NCI-H1048 (cell line): ENCODE measurements at places on chromosomes 4 and X.
A peak's percentile ranks its signal among the peaks of the same experiment; 100 is the strongest.

GRCh38 chrX:117325706-117326105 lies 790.9 kb downstream of the KLHL13 start:
- DNase-seq = no peak

DNA sequence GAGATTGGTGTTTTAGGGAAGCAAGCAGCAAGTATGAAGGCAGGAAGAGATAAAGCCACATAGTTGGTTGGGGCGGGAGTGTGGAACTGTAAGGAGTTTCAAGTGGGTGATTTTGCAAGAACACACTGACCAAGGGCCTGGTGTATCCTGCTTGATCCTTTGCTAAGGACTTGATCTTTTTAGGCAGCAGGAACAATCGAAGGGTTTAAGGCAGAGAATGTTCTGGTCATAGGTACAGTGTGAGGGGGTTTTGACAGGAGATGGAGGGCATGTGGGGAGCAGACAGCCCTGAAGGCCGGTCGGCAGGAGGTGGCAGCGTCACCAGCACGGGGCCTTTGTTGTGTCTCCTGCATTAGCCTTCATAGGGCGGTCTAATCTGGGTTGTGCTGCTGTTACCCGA lies 54.7 kb downstream of the FAM193A start:
- no peak for DNase-seq

DNA sequence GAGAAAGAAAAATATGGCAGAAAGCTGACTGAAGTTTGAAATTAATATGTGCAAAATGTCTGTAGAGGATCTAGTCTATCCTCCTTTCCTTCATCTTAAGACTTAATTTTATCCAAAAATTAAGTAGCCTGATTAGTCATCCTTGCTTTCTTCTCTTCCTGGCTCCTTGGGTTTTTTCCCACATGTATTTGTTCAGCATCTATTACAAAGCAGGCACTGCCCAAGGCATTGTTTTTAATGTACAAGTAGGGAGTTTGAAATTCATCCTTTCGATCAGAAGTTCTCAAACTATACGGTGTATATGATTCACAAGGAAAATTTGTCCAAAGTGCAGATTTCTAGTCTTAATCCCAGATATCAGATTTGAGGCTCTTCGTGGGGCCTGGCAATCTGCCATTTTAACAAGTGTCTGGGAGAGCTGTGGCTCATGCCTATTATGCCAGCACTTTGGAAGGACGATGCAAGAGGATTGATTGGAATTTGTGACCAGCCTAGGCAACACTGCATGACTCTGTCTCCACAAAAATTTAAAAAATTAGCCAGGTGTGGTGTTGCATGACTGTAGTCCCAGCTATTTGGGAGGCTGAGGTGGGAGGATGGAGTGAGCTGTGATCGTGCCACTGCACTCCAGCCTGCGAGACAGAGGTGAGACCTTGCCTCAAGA lies 19.4 kb upstream of the YTHDC1 start:
- DNase-seq = no peak

GRCh38 chrX:37076983-37077382 lies 68.8 kb downstream of the FAM47C start:
- DNase-seq = no peak

GRCh38 chr4:35884714-35885480 lies 359.4 kb downstream of the ARAP2 start:
- DNase-seq = no peak

GRCh38 chr4:127832585-127832984 lies 48.1 kb upstream of the PLK4 start:
- DNase-seq = no peak

DNA sequence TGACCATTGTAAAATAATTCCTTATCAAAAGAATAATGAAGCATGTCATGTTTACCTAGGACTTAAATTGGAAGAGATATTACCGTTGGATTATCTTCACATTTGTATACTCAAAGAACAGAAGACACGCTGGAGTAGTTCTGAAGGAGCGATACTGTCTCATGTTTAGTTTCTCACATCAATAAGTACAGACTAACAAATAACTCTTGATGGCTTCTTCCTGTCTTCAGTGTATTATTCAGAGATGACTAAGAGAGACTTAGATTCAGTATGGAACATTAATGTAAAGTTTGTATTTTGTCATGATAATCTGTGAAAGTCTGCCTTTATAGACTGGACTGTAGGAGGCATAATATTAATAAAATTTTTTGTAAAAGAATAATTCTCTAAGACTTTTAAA lies 72.7 kb downstream of the SPRY1 start:
- no peak for DNase-seq

DNA sequence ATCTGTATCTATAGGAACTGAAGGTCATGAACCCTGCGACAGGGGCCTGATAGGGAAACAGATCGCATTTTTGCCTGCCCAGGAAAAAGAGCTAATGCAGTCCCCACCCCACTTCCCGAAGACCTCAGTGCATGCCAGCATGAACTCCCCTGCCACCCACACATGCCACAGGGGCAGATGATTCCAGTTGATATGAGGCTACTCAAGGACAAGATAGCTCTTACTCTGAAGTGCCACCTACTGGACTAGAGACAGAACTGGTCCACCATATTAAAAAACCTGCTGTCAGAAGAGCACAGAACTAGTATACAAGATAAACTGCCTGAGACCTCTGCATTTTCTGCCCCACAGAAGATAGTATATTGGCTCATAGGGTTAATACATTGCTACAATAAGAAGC lies 68.0 kb downstream of the YIPF7 start:
- no peak for DNase-seq

DNA sequence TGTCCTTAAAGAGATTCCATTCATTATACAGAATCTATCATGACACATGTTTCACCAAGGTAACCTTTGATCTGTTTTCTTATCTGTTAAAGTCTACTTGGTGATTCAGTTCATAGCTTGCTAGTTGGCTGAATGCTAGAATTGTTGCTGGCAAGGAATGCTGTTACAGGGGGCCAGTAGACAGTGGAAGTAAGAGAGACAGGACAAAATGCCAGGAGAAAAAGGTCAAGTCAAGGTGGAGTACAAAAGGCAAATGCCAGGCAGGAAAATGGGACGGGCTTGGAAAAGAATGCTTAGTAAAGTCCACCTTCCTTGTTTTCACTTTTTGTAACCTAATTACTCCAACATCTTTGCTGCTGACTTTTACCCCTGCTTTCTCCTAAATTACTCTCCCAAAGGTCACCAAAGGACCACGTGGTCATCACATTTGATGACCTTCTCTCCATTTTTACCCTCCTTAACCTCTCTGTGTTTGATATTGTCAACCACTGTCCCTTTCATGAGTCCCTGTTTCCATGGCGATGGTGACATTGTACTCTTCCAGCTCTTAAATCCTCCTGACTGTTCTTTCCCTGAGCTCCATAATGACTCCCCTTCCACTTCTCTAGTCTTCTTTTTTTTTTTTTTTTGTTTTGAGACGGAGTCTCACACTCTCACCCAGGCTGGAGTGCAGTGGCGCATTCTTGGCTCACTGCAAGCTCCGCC lies 24.5 kb upstream of the TAPT1 start:
- no peak for DNase-seq

GRCh38 chr4:1410491-1411325 lies 4.5 kb upstream of the NKX1-1 start:
- no peak for DNase-seq

GRCh38 chr4:115515366-115515765 lies 401.9 kb upstream of the NDST4 start:
- no peak for DNase-seq

DNA sequence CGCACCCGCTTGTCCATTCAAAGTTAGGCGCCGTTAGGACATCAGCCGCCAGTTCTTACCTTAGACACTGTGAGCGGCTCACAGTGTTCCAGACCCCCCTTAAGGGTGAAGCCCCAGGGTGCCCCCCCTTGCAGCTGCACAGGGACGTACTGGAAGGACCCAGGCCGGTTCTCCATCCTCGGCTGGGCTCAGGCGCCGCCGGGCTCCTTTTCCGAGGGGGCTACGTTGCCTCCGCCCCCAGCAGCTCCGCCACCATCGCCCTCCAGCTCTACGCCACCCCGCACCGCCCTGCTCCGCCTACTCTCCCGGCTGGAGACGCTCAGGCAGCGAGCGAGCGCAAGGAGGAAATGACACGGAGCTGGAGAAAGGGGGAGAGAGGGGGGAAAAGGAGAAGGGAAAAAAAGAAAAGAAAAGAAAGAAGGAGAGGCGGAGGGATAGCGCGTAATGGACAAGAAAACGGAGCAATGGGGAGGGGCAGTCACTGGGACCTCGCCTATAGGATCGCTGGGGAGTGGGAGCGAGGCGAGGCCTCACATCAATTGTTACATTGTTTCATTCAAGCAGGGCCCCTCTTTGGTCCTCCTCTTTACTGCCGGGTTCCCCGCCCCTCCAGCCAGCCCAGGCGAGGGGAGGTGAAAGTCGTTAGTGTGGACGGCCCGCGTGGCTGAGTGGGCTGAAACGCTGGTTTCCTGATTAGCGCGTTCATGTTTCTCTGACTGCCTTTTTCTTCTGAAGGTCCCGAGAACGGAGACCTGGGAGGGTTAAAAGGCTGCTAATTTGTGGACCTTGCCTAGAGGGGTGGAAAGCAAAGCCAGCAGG lies at the start of gene SHROOM4:
Gene SHROOM4 (minus strand): TSS at position 352 of the 819 bp plus-strand sequence. CDS start 176 bp downstream, at position 176.
- DNase-seq = no peak

- no peak for DNase-seq
These were observed 42.7 kb downstream of the LONRF3 start for GRCh38 chrX:119017077-119017476.

- no peak for DNase-seq
These were observed 329.4 kb upstream of the PCDH18 start for GRCh38 chr4:137861682-137862081.

DNA sequence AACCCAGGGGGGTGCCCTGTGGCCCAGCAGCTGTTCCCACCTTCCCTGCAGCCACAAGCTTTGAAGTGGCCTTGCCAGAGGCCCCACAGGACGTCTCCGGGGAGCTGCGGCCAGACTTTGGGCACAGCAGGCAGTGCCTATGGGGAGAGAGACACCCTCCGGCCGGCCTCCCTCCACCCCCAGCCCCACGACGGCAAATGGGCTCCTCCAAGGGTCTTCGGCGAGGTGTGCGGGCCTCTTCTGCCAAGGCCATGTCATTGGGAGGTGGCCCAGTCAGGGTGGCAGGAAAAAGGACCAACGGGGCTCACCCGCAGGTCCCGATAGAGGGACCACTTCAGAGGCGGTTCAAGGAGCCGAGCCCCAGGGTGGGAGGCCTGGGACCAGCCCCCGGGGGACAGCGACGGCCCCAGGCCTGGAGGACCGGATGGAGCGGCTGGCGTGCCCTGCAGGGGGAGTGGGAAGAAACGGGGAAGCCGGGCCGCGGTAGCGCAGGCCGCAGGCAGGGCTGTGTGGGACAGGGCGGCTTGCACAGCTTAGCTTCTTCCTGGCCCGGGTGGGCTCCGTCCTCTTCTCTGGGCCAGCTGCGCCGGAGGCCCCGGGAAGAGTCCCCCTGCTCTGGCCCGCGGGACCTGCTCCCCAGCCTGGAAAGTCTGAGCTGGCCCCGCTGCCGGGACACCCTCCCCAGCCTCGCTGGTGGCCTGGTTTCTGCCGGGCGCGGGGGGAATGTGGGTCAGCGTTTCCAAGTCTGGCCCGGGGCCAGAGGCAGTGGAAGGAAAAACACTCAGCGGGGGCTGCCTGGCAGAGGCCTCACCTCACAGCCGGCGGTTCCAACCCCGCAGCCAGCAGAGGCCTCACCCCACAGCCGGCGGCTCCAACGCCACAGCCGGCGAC lies 21.9 kb upstream of the SPON2 start:
- no peak for DNase-seq

GRCh38 chr4:144342949-144343760 lies 202.6 kb upstream of the GYPA start:
- no peak for DNase-seq

DNA sequence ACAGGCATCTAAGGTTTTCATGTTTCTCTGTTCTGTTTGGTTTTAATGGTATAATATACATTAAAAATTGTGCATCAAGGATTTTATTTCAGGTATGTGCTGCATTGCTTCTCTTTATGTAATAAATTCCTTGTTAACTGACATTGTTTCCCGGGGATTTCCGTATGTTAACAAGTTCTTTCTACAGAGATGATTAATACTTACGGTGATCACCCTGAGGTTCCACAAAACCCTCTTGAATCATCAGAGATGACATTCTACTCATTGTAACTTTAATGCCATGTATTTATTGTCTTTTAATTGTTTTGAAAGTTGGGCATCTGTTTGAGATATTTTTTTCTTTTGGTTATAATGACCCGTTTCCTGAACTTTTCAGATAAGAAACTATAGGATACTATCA lies 37.5 kb downstream of the ARHGAP10 start:
- DNase-seq = no peak

- DNase-seq = no peak
These were observed 24.2 kb downstream of the MID2 start for GRCh38 chrX:107849747-107850421.

DNA sequence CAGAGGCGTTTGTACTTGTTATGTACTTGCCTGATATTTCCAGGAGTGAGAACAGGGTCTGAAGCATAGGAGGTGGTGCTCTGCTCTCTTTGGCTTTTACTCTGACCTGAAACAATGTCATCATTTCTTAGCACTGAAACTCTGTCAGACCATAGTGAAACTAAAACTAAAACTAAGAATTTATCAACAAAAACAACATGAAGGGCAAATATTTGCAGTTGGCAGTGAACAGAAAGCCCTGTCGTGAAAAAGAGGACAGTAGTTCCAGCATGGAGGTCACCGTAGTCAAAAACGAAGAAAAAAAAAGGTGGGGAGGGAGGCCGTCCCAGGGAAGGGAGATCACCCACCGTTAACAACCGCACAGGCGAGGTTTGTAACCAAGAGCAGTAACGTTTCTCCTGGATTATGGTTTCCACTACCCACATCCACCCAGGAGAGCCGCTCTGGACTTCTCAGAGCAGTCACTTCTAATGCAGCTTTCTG lies 97.5 kb downstream of the ANK2 start:
- DNase-seq = no peak

DNA sequence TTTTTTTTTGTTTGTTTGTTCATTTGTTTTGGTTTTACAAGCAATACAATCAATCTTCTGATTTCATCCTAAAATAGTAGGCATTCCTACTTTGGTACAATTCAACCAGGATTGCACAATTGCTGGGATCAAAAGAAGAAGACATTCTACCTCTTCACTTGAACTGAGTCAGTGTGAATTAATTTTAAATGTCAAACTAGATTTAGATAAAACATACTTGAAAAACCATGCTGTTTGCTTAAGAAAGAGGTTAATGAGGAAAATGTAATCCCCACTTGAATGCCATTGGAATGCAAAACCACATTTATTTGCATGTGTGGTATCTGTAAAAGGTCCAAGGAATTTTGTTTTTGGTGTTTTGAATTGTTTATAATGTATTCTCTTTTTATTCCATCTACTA lies 40.5 kb downstream of the HAND2 start:
- DNase-seq = peak; percentile 23
